Endothelial cell of umbilical vein (primary cell): ENCODE measurements at places on chromosomes 11 and 22. TPM values are rescaled to one million over a fixed set of nuclear protein-coding genes. Genes with fewer than 3 reads are reported as not detected.

Gene RASGRP2
- polyA plus RNA-seq, result 1.2 and 2.1 TPM in 2 replicates

Gene BDNF
- 3.2 and 3.6 TPM in 2 replicates for polyA plus RNA-seq

Gene C11orf52
- 0.76 and 1.2 TPM in 2 replicates for polyA plus RNA-seq

DNA sequence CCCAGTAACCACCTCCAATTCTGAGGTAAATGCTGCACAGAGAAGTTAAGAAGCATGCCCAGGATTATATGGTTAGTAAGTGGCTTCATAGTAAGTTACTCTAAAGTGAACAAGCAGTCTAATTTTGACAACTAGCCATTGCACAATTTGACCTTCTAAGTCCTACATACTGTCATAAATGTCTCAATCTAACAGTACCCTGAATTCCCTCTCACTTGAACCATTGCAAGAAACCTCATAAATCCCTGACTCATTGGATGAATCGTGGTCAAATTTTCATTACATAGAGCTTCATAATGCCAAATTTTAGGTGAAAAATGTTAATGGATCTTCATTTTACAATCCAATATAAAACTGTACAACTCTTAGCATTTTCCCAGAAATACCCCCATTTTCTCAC is 217.3 kb upstream of the GRIA4 start:
- no peaks in the 10 kb centered on the region for H3K36me3 ChIP-seq
- peaks cover 2% of the 10 kb centered on the region for H3K4me1 ChIP-seq
- no peak overlapping the region for H3K27ac ChIP-seq

DNA sequence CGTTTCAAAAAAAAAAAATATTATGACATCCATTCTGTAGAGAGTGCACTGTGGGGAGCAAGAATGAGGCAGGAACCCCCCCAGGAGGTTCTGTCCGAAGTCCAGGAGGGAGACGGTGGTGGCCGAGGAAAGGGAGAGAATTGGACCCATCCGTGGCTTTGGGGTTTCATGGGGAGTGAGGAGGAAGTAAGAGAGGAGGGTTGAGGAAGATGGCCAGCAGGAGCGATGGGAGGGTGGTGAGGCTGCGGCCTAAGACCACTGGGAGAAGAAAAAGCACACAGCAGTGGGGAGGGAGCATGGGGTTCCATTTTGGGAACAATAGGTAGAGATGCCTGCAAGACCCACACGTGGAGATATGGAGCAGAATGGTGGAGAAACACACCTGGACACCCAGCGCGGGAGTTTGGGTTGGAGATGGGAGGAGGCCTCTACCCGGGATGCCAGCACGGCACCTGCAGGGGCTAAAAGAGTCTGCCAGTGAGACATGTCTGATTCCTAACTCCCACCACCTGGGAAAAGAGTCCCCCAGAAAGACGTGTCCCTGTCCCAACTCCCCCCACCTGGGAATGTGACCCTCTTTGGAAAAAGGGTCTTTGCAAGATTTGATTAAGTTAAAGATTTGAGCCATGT is 72.5 kb upstream of the SHANK2 start:
- H3K27me3 ChIP-seq, result no peaks in the 10 kb centered on the region
- H3K27ac ChIP-seq, result no peak overlapping the region
- H3K4me3 ChIP-seq, result no peak overlapping the region
- H3K36me3 ChIP-seq, result no peaks in the 10 kb centered on the region
- H3K4me1 ChIP-seq, result no peaks in the 10 kb centered on the region
- no peak for DNase-seq
